ENCODE measurements at places on chromosomes 3 and 15.

DNA sequence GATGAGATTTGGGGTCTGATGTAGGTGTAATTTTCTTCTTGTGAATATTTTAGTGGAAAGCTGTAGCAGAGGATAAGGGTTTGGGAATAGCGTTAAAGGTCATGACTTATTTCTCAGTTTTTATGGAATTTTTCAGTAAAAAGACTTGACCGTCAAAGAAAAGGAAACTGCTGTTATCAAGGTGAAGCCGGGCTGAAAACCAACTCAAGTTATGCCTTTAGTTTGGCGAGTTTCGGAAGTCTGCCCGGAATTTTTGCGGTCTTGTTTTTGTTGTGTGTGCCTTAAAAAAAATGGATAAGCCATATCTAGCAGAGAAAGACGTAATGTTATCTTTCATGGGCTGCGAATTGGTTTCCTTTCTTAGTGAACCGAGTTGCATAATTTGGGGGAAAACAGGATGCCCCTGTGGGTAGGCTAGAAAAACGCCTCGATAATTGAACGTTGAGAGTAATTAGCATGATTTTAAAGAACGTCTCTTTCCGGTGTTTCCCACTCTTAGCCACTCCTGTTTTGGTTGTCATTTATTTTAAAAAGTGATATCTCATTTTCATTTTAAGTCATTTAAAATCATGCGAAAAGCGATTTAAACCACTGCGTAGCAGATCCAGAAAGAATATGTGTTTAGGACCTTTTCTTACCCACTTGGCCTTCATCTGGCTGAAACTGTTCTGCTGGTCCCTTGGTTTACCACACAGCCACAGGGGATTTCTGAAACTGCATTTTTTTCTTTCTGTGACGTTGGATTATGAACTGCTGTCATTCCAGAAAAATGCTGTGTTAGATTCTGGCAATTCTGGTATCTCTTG, 1.1 kb downstream of the NFKBIZ start:
- peak overlapping the region; percentile 99 for H3K4me3 ChIP-seq
- H3K4me1 ChIP-seq: peaks cover 65% of the 10 kb centered on the region
- H3K36me3 ChIP-seq: peaks cover 63% of the 10 kb centered on the region
- DNase-seq: peak; percentile 46
- peak overlapping the region; percentile 98 for H3K27ac ChIP-seq

GRCh38 chr3:168091302-168091858, 4.3 kb downstream of the GOLIM4 start:
- no peak overlapping the region for H3K4me3 ChIP-seq
- DNase-seq: no peak
- no peak overlapping the region for H3K27ac ChIP-seq
- H3K27me3 ChIP-seq: peaks cover 29% of the 10 kb centered on the region
- H3K4me1 ChIP-seq: peaks cover 37% of the 10 kb centered on the region

GRCh38 chr3:19645093-19645492, 288.9 kb downstream of the EFHB start:
- H3K4me3 ChIP-seq: no peak overlapping the region
- no peaks in the 10 kb centered on the region for H3K4me1 ChIP-seq
- H3K36me3 ChIP-seq: no peaks in the 10 kb centered on the region
- no peak for DNase-seq

- H3K4me3 ChIP-seq: no peak overlapping the region
- H3K36me3 ChIP-seq: peaks cover 24% of the 10 kb centered on the region
- H3K27me3 ChIP-seq: no peaks in the 10 kb centered on the region
- peaks cover 2% of the 10 kb centered on the region for H3K4me1 ChIP-seq
- DNase-seq: no peak
Measured at GRCh38 chr3:132694991-132695390, 27.2 kb downstream of the NPHP3 start.

GRCh38 chr15:77002954-77003912, 8.3 kb downstream of the PSTPIP1 start:
- H3K4me1 ChIP-seq: peaks cover 91% of the 10 kb centered on the region
- H3K36me3 ChIP-seq: peaks cover 58% of the 10 kb centered on the region
- peak overlapping the region; percentile 78 for H3K4me3 ChIP-seq
- peak; percentile 81 for DNase-seq
- no peaks in the 10 kb centered on the region for H3K27me3 ChIP-seq

GRCh38 chr15:73752806-73753193, 351 bp downstream of the INSYN1 start:
- H3K4me1 ChIP-seq: no peaks in the 10 kb centered on the region
- H3K36me3 ChIP-seq: no peaks in the 10 kb centered on the region
- peaks cover 50% of the 10 kb centered on the region for H3K27me3 ChIP-seq
- no peak overlapping the region for H3K4me3 ChIP-seq

DNA sequence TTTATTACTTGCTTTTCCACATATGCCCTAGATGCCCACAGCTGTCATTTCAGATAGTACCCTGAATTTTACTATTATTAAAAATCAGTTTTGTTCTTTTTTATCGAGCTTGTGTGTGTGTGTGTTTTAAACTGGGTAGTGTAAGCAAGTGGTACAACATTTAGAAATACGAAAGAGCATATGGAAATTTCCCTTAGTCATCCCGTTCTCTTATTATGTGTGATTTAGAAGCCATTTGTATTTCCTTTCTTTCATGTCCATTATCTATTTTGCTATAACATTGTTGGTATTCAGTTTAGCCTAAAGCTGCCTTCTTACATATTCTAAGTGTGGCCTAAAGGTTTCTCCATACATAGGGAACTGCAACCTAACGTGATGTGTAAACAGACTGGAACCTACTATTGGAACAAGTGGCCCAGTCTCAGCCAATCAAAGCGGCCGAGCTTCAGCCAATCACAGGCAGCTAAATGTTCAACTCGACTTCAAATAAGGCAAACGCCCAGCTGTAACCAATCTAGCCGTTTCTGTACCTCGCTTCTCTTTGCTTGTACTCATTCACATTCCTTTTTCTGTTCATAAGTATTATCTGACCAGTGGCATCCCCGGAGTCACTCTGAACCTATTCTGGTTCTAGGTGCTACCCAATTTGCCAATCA, 14.7 kb upstream of the SYN2 start:
- no peaks in the 10 kb centered on the region for H3K4me1 ChIP-seq
- H3K36me3 ChIP-seq: no peaks in the 10 kb centered on the region
- DNase-seq: no peak

- H3K4me1 ChIP-seq: no peaks in the 10 kb centered on the region
- H3K27ac ChIP-seq: no peak overlapping the region
- H3K4me3 ChIP-seq: no peak overlapping the region
Measured at GRCh38 chr3:117633207-117633606, 923.6 kb downstream of the TUSC7 start.

- no peak for DNase-seq
- H3K4me1 ChIP-seq: no peaks in the 10 kb centered on the region
- H3K27me3 ChIP-seq: no peaks in the 10 kb centered on the region
Measured at GRCh38 chr3:22392859-22393258, 641.8 kb upstream of the ZNF385D start.

DNA sequence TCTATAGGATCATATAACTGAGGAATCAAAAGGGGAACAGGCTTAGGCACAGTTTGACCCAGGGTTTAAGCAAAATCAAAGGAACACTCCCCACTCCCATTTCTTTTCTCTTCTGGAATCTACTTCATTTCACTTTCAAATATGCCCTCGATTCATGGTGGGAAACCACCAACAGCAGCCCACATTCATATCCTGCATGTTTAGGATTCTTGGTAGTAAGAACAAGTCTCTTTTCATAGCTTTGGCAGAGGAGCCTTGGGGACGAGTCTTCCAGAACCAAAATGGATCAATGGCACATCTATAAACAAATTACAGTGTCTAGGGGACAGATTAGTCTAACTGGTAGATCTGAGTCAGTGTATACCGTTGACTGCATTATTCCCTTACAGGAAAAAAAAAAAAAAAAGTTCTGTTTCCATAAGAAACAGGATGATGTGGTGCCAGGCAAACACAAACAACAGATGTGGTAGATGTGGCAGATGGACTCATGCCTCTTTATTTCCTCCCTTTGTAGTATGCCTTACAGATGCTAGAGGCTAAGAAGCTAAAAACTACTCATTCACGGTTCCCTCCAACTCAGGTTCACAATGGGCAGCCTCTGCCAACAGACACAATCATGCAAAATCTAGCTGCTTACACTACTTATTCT, 578.3 kb upstream of the ADAMTS9 start:
- H3K27ac ChIP-seq: no peak overlapping the region
- H3K4me3 ChIP-seq: no peak overlapping the region
- H3K36me3 ChIP-seq: no peaks in the 10 kb centered on the region
- H3K27me3 ChIP-seq: no peaks in the 10 kb centered on the region
- no peak for DNase-seq

GRCh38 chr15:96392380-96393208, 62.1 kb downstream of the NR2F2 start:
- H3K36me3 ChIP-seq: no peaks in the 10 kb centered on the region
- peaks cover 9% of the 10 kb centered on the region for H3K27me3 ChIP-seq
- no peak overlapping the region for H3K4me3 ChIP-seq
- H3K27ac ChIP-seq: no peak overlapping the region
- DNase-seq: no peak

DNA sequence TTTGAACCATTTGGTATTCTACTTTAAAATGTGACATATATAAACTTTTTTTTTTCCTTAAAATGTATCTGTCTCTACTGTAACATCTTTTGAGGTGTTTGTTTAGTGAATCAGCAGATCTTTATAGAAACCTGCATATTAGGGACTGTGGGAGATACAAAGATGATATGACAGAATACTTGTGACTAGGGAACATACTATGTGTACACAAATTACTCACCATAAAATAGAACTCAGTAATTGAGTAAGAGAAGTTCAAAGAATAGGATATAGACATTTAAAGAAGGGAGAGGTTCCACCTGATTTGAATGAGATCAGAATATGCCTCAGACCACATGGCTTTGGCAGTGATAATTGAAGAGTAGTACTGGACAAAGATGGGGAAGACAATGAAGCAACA, 47.9 kb downstream of the ATP2C1 start:
- H3K27ac ChIP-seq: no peak overlapping the region
- peaks cover 47% of the 10 kb centered on the region for H3K36me3 ChIP-seq
- DNase-seq: no peak
- no peak overlapping the region for H3K4me3 ChIP-seq

GRCh38 chr3:69941439-69942176, 57.9 kb upstream of the SAMMSON start:
- peaks cover 2% of the 10 kb centered on the region for H3K27me3 ChIP-seq
- no peaks in the 10 kb centered on the region for H3K36me3 ChIP-seq
- no peak for DNase-seq
- no peak overlapping the region for H3K27ac ChIP-seq
- H3K4me3 ChIP-seq: no peak overlapping the region

- DNase-seq: no peak
- peaks cover 78% of the 10 kb centered on the region for H3K36me3 ChIP-seq
- no peaks in the 10 kb centered on the region for H3K27me3 ChIP-seq
- H3K4me1 ChIP-seq: peaks cover 7% of the 10 kb centered on the region
- no peak overlapping the region for H3K27ac ChIP-seq
Measured at GRCh38 chr3:127608362-127608718, 10.1 kb downstream of the MCM2 start.

DNA sequence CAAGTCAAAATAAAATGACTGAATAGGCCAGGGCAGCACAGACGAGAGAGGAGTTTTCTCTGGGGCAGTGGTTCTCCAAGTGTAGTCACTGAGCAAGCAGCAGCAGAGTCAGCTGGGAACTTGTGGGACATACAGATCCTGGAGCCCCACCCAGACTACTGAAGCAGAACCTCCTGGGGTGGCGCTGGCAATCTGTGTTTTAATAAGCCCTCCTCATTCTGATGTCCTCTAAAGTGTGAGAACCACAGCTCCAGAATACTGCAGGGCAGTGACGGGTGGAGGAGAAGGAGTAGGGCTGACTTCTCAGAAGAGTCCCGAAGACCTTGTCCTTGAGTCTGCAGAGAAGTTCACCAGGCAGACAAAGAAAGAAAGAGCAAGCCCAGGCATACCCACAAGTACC, 251.3 kb upstream of the HES1 start:
- no peak overlapping the region for H3K27ac ChIP-seq
- H3K27me3 ChIP-seq: peaks cover 8% of the 10 kb centered on the region
- H3K36me3 ChIP-seq: no peaks in the 10 kb centered on the region
- DNase-seq: no peak

GRCh38 chr3:39170461-39170860, 17.1 kb upstream of the CSRNP1 start:
- H3K4me1 ChIP-seq: peaks cover 16% of the 10 kb centered on the region
- no peaks in the 10 kb centered on the region for H3K36me3 ChIP-seq
- no peak for DNase-seq
- no peak overlapping the region for H3K27ac ChIP-seq
- H3K27me3 ChIP-seq: no peaks in the 10 kb centered on the region
- no peak overlapping the region for H3K4me3 ChIP-seq

DNA sequence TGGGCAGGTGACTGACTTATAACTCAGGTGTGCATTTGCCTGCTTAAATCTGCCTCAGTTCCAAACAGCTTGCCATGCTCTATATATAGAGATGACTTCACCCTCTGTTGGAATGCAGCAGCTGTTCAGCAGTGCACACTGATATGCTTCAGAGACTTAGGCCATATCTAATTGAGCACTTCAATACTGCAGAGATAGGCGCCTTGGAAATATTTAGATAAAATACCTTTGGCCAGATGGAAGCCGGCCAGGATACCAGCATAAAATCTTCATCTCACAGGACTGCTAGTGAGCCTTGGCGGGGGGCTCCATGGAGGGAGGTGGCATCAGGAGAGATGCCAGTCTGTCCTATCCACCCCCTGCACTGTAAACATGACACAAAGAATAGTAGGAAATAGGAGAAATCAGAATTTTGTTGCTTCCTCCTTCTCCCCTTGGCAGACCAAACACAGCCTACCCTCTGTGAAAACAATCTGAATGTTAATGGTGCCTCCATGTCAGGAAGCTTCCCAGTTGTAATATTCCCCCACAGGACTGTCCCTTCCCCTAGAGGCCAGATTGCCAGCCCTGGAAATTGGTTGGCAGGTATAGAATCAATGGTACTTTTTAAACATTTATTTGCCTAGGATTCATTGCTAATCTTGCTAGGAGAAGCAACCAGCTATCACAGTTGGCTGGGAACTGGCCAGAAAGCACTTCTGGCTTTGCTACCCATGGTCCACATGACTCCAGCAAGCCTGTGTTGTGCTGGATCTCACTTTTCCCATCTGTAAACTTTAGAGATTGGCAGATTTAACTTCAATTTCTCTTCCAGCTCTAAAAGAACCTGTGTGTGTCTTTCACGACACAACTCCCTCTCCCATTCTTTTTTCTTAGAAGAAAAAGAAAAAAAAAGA, 215.5 kb upstream of the KCNMB2 start:
- H3K4me3 ChIP-seq: no peak overlapping the region
- H3K36me3 ChIP-seq: no peaks in the 10 kb centered on the region
- no peaks in the 10 kb centered on the region for H3K4me1 ChIP-seq
- no peaks in the 10 kb centered on the region for H3K27me3 ChIP-seq
- DNase-seq: no peak
- no peak overlapping the region for H3K27ac ChIP-seq

GRCh38 chr3:88131695-88132094, 18.1 kb upstream of the C3orf38 start:
- no peak overlapping the region for H3K4me3 ChIP-seq
- H3K4me1 ChIP-seq: peaks cover 17% of the 10 kb centered on the region
- H3K27me3 ChIP-seq: no peaks in the 10 kb centered on the region
- DNase-seq: no peak
- peaks cover 19% of the 10 kb centered on the region for H3K36me3 ChIP-seq

GRCh38 chr3:5717254-5717653, 529.7 kb downstream of the EDEM1 start:
- no peaks in the 10 kb centered on the region for H3K27me3 ChIP-seq
- no peak overlapping the region for H3K27ac ChIP-seq
- no peaks in the 10 kb centered on the region for H3K4me1 ChIP-seq
- DNase-seq: no peak
- no peaks in the 10 kb centered on the region for H3K36me3 ChIP-seq
